HS-5 (cell line): ENCODE measurements at places on chromosomes 2 and 18.

DNA sequence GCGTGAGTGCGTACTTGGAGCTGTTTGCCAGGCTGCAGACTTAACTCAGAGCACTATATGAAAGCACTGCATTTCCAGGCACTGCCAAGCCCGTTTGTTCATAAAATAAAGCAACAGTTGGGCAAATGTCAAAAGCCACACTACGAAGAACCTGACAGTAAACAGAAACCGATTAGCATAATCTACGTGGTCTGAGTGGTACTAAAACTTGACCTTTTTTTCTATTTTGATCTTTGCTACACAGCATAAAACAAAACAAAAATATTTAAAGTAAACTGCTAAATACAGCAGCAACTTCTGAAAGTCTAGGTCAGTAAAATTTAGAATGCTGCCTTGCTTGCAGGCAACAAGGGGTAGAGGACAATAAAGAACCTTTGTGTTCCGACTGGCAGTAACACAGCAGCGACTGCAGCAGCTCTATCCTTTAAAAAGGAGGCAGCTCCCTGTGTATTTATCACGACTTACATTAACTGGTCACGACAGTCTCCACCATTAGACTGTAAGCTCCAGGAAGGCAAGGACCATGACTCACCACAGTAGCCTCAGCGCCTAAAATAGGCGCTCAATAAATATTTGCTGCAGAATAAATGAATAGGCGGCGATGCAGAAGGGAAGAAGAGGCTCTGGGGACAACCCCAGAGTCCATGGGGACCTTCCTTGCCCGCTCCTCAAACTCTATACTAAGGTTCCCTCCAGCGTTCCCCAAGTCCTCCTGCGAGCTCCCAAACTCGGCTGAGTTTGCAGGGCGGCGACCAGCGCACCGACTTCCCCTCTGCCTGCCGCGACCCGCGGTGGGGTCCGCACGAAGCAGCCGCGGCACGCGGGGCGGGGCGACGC lies 902 bp downstream of the SS18 start:
- DNase-seq = no peak

DNA sequence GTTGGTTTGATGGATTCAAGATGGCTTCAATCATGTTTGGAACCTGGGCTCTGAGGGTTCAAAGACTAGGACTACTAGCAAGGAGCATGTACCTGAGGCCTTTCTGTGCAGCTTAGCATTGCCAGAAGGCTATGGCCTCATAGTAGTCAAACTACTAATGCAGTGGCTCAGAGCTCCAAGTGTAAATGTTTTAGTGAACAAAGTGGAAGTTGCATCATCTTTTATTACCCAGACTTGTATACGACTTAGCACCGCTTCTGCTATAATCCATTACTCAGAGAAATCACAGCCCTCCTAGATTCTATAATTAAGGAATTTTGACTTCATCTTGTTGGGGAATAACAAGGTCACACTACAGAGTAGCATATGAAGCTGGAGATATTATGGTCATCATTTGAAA lies 210.5 kb downstream of the ERBB4 start:
- DNase-seq = no peak

- no peak for DNase-seq
These were observed 70.2 kb downstream of the MYO1B start for GRCh38 chr2:191315365-191315752.

GRCh38 chr18:22346401-22346952 lies 71.2 kb downstream of the CTAGE1 start:
- peak; percentile 14 for DNase-seq

- DNase-seq = no peak
These were observed 1.1 kb downstream of the VAMP8 start for GRCh38 chr2:85578243-85579180.

GRCh38 chr2:42752816-42753813 lies 10.8 kb downstream of the OXER1 start:
- no peak for DNase-seq

GRCh38 chr2:16615687-16616615 lies 49.7 kb downstream of the CYRIA start:
- no peak for DNase-seq

GRCh38 chr2:204187229-204188083 lies 250.9 kb downstream of the ICOS start:
- no peak for DNase-seq

GRCh38 chr2:231671270-231672050 lies 36.9 kb upstream of the PTMA start:
- DNase-seq = no peak

GRCh38 chr2:195021711-195022507 lies 635.1 kb upstream of the SLC39A10 start:
- DNase-seq = no peak

- peak; percentile 50 for DNase-seq
These were observed 516.5 kb downstream of the XIRP2 start for GRCh38 chr2:167404627-167405284.
